ENCODE measurements at places on chromosomes 3 and 15. TPM values are rescaled to one million over a fixed set of nuclear protein-coding genes. Genes with fewer than 3 reads are reported as not detected.

GRK7 gene
- not detected for total RNA-seq

C15orf62 gene
- total RNA-seq: 0.74 TPM

NOX5 gene
- total RNA-seq: 0.17 TPM

CCR3 gene
- not detected for total RNA-seq

CPNE4 gene
- total RNA-seq: not detected

CD200 gene
- total RNA-seq: 7.1 TPM

OR5K1 gene
- total RNA-seq: not detected

LTK gene
- 6.9 TPM for total RNA-seq

GOLGA6A gene
- not detected for total RNA-seq

GOLGA8Q gene
- 0.15 TPM for total RNA-seq

CHRM5 gene
- total RNA-seq: not detected

C3orf33 gene
- total RNA-seq: 2.8 TPM

ANKRD63 gene
- total RNA-seq: not detected

HIGD2B gene
- total RNA-seq: not detected

SLC25A20 gene
- total RNA-seq: 31.5 TPM

SLC35G2 gene
- 0.74 TPM for total RNA-seq

SHC4 gene
- total RNA-seq: 0.30 TPM

CDCP1 gene
- total RNA-seq: 84.5 TPM

CCDC13 gene
- 0.93 TPM for total RNA-seq

ROBO1 gene
- 8.1 TPM for total RNA-seq

TUBGCP4 gene
- total RNA-seq: 19.0 TPM

ITGA11 gene
- total RNA-seq: 2.4 TPM

ATP13A4 gene
- 11.0 TPM for total RNA-seq

ABI3BP gene
- 16.4 TPM for total RNA-seq

KIF23 gene
- 9.5 TPM for total RNA-seq

ZIC1 gene
- total RNA-seq: not detected

OIP5 gene
- total RNA-seq: 23.0 TPM

SLC24A1 gene
- 7.1 TPM for total RNA-seq

RPL32 gene
- 1,262 TPM for total RNA-seq

CILP gene
- 8.7 TPM for total RNA-seq

TRIM71 gene
- total RNA-seq: not detected

UQCC5 gene
- total RNA-seq: 9.0 TPM

PP2D1 gene
- not detected for total RNA-seq

CFAP92 gene
- 0.77 TPM for total RNA-seq

CACNA2D2 gene
- 3.3 TPM for total RNA-seq

EIF4G1 gene
- 524 TPM for total RNA-seq

HYAL1 gene
- total RNA-seq: 15.2 TPM

CLDN16 gene
- total RNA-seq: not detected

XCR1 gene
- total RNA-seq: 0.17 TPM

LYSMD4 gene
- total RNA-seq: 8.2 TPM

GPR156 gene
- total RNA-seq: not detected

TMEM41A gene
- 14.8 TPM for total RNA-seq

MEF2A gene
- 36.8 TPM for total RNA-seq

EPHA3 gene
- total RNA-seq: 2.4 TPM

ANKUB1 gene
- not detected for total RNA-seq
